ENCODE measurements at places on chromosomes 12 and 14.

- H3K27ac ChIP-seq: no peak overlapping the region
- H3K27me3 ChIP-seq: no peaks in the 10 kb centered on the region
- no peak for DNase-seq
- H3K4me1 ChIP-seq: no peaks in the 10 kb centered on the region
- H3K36me3 ChIP-seq: no peaks in the 10 kb centered on the region
These were observed 71.7 kb downstream of the TPH2 start for GRCh38 chr12:72010356-72010755.

- H3K27ac ChIP-seq: peak overlapping the region; percentile 67
- no peak for DNase-seq
- peaks cover 27% of the 10 kb centered on the region for H3K4me1 ChIP-seq
- no peaks in the 10 kb centered on the region for H3K36me3 ChIP-seq
These were observed 19.0 kb upstream of the GPRC5A start for GRCh38 chr12:12872139-12872933.

DNA sequence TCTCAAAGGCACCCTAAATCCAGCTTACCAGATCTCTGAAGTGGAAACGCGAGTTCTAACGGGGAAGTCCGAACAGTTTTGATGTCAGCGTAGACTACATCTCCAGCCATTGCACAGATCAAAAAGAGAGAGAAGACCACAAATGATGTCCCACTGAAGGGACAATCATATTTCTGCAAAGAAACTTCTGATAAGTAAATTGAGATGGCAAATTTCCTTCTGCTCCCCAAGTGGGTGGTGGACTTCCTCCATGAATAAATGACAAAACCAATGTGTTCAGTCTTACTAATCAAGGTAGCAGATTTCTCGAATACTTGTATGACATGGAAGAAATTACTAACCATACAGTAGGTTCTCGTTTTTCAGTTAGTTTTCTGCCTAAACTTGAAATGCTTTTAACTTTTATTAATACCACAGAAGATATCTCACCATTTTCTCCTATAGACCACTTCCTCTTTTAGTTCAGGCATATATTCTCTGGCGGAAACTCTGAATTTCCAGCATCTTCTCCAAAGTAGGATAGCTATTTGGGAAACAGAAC is at the start of gene CLECL1:
TSS of gene CLECL1 (minus strand) at position 177 of the 541 bp plus-strand sequence.
- H3K4me1 ChIP-seq: no peaks in the 10 kb centered on the region
- H3K4me3 ChIP-seq: no peak within 1 kb of the TSS
- H3K36me3 ChIP-seq: no peaks in the 10 kb centered on the region
- DNase-seq: no peak
- peak within 1 kb of the TSS; percentile 17 for H3K27ac ChIP-seq

GRCh38 chr12:6435961-6436715 is 8.6 kb upstream of the CD27 start:
- H3K36me3 ChIP-seq: no peaks in the 10 kb centered on the region
- no peak for DNase-seq
- no peaks in the 10 kb centered on the region for H3K27me3 ChIP-seq
- H3K27ac ChIP-seq: no peak overlapping the region
